ENCODE measurements at places on chromosomes 2 and 18.

- peak; percentile 62 for DNase-seq
Measured at GRCh38 chr2:67476809-67477790, 80.0 kb downstream of the ETAA1 start.

GRCh38 chr2:27721335-27721734 is 50.2 kb upstream of the MRPL33 start:
- DNase-seq: no peak

DNA sequence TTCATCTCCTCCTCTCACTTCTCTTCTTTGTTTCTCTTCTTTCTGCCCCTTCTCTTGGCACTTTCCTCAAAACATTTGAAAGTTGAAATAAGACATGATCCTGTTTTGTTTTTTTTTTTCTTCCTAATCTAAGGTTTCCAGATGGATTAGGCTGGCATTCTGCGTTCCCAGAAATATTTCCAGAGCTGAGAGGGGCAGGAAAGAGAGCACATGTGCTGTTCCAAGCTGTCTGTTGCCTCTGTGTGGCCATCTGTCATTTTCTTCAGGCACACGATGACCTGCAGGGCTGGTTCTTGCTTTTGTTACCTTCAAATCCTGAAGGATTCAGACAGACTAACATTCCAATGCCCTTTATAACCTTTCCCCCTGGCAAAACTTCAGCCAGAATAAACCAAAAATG is 142.9 kb downstream of the RNF144A start:
- no peak for DNase-seq

- no peak for DNase-seq
Measured at GRCh38 chr2:237251986-237252385, 162.0 kb downstream of the COL6A3 start.

- DNase-seq: no peak
Measured at GRCh38 chr2:233464531-233465240, 101.9 kb downstream of the USP40 start.

- DNase-seq: no peak
Measured at GRCh38 chr2:142179686-142180085, 48.9 kb upstream of the LRP1B start.

DNA sequence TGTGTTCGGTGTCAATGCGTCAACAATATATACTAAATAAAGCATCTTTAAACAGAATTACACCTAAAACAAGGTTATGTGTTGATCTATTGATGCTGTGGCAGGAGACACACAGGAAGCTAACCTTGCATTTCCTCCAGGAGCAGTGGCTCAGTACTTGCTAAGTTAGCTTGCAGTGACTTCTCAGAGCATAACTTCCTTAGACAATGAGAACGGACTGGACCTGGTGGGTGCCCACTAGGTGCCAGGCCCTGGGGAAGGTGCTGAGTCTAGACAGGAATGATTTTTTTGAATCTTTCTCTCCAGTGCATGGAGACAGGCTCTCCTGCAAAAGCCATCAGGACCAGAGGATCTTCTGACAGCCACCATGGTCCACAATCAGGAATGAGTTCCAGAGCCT is 73.8 kb upstream of the MGAT4A start:
- no peak for DNase-seq

- DNase-seq: no peak
Measured at GRCh38 chr2:191923652-191923997, 76.7 kb upstream of the CAVIN2 start.

- no peak for DNase-seq
Measured at GRCh38 chr18:38454764-38455469, 889.3 kb upstream of the CELF4 start.

DNA sequence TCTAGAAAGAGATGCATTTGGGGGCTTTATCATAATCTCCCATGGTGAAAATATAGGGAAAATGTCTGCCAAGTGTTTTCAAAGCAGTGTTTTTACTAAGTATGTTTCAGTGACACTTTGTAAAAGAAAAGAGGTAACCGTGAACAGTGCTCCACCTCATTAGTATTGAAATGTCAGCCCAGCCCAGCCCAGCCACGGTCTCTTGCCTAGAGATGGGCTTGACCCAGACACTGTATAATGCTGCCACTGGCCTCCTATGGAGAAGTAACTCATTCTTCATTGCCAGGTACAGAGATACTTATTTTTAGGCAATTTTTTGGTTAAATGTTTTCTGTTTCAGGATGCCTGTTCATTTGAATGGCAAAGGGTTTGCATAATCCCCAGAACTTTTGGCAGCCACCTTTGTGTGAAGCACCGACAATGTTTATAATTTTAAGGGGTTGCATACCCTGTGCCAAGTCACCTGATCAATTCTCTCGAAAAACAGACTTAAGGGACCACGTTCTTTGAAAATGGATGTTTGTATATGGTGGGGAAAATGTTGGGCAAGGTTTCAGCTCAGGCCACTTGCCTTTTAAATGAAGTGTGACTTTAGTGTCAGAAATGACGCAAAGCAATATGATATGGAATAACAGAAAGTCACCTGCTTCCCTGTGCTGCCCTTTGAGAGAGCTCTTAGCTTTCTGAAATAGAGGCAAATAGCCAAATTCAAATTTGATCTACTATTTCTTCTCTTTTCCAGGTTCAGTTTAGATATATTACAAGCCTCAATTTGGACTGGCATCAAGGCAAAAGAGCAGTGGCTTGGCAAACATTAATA is 314.5 kb upstream of the RGPD4 start:
- DNase-seq: no peak

DNA sequence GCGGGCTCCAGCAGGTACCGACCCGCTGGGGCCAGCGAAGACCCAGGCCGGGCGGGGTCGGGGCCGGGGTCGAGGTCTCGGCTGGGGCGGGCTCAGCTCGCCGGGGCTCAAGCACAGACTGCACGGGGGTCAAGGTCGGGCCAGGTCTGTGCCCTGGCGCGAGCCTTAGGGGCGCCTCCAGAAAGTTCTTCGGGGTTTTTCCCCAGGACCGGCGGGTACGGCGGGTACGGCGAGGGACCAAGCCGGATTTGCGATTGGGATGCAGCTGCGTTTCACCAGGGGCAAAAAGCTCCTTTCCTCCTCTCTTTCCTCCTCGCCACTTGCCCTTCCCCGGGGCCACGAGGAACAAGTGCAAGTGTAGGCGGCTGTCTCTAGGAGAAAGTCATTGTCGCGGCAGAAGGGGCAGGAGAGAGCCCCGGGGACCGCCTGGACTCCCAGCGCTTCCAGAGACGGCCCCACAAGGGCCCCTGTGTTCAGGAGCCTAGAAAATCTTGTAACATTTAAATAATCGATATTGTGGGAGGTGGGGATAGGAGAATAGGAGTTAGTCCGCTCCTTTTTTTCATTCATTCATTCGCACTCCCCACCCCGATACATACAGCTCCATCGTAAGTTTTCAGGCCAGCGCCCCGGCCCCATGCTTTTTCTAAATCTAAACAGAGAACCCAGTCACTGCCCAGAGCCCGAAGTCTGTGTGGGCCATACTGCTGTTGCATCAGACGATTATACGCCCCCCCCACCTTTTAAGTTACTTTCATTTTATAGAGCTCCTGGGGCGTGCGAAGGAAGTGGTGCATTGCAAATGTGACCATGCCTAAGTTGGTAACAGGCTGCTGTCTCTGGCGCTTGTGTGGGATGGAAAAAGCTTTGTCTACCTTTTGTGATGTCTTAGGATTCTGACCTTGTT is 679 bp downstream of the PMAIP1 start:
- peak; percentile 69 for DNase-seq

DNA sequence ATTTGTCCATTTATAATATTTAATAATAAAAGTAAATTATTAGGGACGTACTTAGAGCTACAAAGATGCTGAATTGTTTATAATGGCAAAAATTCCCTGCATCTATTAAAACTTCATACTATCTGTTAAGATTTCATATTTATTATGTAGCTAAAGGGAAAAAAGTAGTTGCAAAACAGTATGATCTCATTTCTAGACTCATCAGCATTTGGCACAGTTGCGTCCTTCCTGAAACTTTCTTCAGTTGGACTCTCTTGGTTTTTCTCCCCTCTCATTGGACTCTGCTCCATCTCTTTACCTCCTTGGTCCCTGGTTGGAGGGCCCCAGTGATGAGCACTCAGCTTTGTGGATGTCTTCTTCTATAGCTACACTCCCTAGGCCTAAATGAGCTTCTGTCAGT is 99.6 kb downstream of the TMEM247 start:
- DNase-seq: no peak

GRCh38 chr2:10784719-10785118 is 27.9 kb downstream of the PDIA6 start:
- DNase-seq: no peak

GRCh38 chr18:76468345-76469304 is 26.4 kb downstream of the ZNF516 start:
- DNase-seq: peak; percentile 58

GRCh38 chr2:207319316-207319715 is 153.6 kb upstream of the KLF7 start:
- DNase-seq: no peak

- DNase-seq: no peak
Measured at GRCh38 chr18:10033016-10033399, 119.2 kb downstream of the VAPA start.

- no peak for DNase-seq
Measured at GRCh38 chr18:79944746-79945117, 6.7 kb downstream of the SLC66A2 start.

DNA sequence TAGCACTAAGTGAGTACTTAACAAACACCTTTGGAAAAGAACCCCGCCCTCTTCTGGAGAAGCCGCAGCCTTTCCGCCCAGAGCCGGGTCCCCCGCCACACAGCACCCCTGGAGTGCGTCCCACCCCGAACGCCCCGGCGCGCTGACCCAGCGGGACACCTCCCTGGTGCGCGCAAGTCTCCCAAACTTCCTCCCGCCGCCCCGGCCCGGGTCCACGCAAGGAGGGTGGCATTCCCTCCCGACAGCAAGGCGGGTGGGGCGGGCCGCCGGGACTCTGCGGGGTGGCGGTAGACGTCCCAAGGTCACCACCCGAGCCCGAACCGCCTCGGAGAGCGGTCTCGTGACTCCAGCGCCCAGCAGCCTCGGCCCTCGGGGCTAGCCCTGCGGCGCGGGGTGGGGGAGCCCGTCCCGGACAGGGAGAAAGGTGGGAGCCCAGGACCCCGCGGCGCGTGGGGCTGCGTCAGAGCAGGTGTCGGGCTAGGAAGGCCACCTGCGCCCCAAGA is 598 bp downstream of the CCDC93 start:
- DNase-seq: peak; percentile 25

GRCh38 chr2:232521959-232522622 is 1.9 kb downstream of the PRSS56 start:
- DNase-seq: peak; percentile 11

- no peak for DNase-seq
Measured at GRCh38 chr18:80035997-80036396, 1.8 kb downstream of the RBFA start.

GRCh38 chr2:43300781-43301583 is 74.6 kb upstream of the ZFP36L2 start:
- DNase-seq: no peak

GRCh38 chr2:203675086-203675485 is 31.4 kb upstream of the CD28 start:
- DNase-seq: peak; percentile 45

DNA sequence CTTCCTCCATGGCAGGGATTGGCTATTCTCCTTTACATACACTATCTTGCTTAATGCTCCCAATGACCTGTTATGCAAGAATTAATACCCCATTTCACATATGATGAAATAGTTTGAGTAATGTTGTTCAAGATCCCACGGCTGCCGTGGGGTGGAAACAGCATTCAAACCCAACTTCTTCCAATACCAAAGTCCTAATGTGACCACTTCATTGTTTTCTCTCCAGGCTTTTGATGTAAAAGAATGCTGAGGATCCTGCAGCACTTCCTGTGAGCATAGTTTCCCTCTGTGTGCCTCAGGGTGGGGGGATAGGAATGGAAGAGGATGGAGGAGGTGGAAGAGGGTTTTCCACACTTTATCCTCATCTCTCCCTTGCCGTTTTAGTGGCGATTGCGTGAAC is 199.4 kb downstream of the IRS1 start:
- peak; percentile 83 for DNase-seq

- DNase-seq: no peak
Measured at GRCh38 chr2:10817413-10817812, 4.8 kb upstream of the PDIA6 start.

DNA sequence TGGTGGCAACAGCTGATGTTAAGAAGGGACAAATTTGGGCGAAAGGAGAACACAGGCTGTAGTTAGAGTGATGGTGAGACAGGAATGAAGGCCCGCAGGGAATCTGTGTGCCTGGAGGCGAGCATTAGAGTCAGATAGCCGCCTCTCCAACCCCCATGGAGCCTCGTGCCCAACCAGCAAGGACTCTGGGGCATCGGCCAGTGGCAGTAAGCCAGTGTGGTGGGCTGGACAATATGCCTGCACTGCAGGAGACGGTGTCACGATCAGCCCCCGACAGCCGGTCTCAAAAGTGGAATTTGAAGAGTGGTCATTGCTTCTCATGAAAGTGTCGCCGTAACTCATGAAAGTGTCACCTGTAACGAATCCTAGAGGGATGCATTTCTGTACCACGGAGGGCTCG is 249.4 kb downstream of the ALPK2 start:
- DNase-seq: no peak

GRCh38 chr2:33167622-33168245 is 221.0 kb downstream of the LTBP1 start:
- DNase-seq: peak; percentile 7

DNA sequence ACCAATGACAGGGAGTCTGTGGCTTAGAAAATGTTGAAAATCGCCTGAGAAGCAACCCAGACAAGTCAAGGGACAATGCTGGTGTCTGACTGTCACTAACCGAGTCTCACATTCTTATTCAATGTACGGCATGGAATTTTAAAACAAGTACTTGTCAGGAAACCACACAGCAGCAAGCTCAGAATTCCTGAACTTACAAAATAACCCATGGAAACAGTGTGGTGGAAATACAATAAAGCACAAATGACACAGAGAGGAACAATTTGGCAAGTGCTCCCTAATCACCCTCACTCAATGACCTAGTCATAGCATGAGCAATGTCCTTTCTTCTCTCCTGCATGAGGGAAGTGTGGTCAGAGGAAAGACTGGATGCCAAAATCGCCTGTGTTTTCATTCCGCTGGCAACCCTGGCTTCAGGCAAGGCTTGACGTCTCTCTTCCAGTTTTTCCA is 154.0 kb downstream of the SATB2 start:
- peak; percentile 100 for DNase-seq

DNA sequence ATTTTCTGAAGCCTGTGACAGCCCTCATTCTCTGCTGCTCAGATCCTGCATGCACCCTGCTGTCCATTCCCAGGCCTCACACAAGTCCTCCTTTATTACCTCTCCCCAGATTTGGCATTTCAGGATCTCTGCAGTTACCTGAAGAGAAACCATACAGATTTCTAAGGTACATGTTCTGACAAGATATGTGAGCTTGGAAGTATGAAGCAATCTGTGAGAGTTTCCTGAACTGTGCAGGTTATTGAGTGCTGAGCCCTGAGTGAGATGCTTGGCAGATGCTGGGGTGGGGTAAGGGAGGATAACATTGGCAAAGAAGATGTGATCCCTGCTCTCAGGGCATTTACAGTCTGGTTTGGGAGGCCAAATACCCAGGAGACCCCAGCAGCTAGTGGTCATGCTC is 122.1 kb upstream of the STPG4 start:
- no peak for DNase-seq

Data from AG10803 (cell line).